ENCODE measurements at places on chromosomes 4 and X. TPM values are rescaled to one million over a fixed set of nuclear protein-coding genes. Genes with fewer than 3 reads are reported as not detected.

The CENPVL1 gene
- total RNA-seq: not detected

The TMEM154 gene
- 0.18 TPM for total RNA-seq

The GAGE12G gene
- not detected for total RNA-seq

The ATP1B4 gene
- not detected for total RNA-seq

The SOD3 gene
- total RNA-seq: 0.28 TPM

The FGF5 gene
- 18.6 TPM for total RNA-seq

The MAGEC1 gene
- not detected for total RNA-seq

The TEX28 gene
- total RNA-seq: not detected

The PDGFC gene
- 90.7 TPM for total RNA-seq

The FAM200B gene
- total RNA-seq: 16.7 TPM

The TCEAL6 gene
- not detected for total RNA-seq

DNA sequence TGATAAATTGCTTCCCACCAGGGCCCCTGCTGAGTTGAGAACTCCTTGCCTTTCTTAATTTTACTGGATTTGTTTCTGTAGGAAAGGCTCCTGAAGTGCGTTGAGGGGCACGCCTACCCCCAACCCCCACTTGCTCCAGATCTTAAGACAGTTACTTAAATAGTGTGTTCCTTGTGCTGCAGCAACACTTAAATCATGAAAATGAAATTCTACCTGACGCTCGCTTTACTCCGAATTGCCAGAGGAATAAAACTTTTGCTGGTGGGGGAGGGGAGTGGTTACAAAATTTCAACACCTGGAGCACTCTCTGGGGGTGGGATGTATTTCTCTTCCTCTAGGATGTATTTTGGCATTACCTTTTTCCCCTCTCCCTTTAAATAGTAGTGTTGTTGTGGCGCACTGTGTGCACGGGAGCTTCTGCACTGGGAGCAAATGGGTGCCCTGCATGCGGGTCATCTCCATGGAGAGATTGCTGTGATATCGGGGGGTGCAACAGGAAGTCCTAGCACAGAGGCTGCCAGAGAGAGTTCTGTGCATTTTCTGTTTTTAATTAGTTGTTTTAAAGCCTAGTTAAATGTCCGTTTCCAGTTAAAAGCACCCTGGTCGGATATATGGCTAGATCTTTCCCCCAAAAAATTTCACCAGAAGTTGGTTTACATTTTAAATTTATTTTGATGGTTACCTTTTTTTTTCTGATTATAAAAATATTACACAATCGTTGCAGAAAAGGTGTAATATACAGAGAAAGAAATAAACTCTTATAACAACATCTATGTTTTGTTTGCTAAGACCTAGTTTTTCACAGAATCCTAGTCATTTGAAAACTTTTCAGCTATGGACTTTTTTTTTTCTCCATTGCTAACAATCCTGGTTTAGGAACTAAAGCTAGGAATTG is 207.7 kb downstream of the SOWAHB start:
- peak; percentile 24 for DNase-seq

GRCh38 chr4:120616-121015 is 3.7 kb upstream of the ZNF718 start:
- DNase-seq: no peak

DNA sequence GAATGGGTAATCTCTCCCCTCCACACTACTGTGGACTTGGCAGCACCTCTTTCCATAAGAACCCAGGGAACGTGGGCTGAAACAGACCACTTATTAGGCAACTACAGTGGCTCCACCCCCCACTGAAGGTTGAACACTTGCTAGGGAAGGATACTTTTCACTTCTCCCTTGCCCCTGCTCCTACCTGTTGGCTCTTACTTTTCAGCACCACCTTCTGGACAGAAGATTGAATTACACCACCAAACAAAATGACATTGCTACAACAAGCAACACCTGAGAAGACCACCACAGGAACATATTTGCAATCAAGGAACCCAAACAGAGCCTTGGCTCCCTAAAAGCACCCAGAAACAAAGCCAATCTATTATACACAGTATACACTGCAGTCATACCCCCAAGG is 132.1 kb upstream of the CXCL13 start:
- peak; percentile 4 for DNase-seq

DNA sequence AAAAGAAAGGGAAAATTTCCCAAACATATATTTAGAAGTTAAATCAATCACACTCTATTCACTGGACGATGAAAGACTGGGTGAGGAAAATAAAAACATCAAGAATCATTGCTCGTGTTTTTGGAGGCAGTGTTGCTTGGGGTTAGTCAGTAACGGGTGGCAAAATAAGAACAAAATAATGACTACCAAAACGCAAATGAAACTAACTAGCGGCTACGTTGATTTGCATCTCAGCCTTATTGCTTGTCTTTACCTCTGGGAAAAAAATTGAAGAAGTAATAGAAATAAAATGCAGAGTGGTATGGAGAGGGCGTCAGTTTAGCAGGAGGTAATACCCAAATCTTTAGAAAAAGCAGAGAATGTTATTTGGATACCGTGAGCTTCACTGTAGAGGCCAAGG is 86.4 kb upstream of the SORBS2 start:
- DNase-seq: no peak

DNA sequence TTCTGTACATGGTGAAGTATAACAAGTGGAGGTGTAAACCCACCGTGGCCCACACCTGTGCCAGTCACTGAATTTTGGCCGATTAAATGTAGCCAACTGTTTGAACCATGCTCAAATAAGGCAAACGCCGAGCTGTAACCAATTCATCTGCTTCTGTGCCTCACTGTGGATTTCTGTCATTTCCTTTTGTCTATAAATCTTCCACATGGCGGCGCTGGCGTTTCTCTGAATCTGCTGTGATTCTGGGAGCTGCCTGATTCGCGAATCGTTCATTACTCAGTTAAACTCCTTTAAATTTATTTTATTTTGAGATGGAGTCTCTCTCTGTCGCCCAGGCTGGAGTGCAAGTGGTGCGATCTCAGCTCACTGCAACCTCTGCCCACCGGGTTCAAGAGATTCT is 19.2 kb downstream of the SUPT20HL2 start:
- DNase-seq: no peak

DNA sequence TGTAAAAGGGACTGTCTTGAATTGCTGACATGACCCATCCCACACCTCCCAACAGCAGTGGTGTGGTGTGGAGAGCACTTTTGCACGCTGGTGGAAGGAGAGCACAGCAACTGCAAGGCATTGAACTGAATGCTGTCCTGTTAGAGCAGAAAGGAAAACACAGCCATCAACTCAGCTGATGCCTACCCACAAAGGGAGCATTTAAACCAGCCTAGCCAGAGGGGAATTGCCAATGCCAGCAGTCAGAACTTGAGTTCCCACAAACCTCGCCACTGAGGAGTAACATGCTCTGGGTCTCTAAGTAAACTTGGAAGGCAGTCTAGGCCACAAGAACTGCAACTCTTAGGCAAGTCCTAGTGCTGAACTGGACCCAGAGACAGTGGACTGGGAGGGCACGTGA is 31.9 kb downstream of the MAGED4 start:
- no peak for DNase-seq

DNA sequence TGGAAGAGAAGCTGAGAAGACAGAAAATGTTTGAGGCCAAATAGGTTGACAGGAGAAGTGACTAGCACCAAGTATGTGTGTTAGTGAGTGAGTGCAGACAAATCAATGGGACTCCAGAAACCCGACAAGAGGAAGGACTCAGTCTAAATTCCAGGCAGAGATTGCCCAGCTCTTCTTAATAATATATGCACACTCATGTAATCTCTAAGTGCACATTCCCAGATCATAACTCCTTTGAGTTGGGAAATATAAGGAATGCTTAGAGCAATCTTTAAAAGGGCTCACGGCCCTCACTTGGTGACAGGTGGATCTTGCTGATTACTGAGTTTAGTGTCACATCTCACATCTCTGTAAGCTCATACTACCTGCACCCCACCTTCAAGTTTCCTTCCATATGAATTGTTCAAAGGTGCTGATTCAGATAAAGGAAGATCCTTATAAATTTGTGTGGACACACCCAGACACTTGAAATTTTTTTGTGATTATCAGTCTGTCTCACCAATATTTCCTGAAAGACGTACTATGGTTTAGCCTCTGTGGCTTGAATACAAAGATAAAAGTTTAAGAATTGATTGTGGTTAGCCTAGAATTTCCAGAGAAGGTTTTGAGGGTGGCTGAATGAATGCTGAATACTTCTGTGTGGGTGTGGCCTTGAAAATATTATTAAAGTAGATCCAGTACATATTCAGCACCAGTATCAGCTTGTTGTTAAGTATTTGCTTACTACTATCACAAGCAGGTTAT is 205.1 kb upstream of the UGT8 start:
- no peak for DNase-seq

DNA sequence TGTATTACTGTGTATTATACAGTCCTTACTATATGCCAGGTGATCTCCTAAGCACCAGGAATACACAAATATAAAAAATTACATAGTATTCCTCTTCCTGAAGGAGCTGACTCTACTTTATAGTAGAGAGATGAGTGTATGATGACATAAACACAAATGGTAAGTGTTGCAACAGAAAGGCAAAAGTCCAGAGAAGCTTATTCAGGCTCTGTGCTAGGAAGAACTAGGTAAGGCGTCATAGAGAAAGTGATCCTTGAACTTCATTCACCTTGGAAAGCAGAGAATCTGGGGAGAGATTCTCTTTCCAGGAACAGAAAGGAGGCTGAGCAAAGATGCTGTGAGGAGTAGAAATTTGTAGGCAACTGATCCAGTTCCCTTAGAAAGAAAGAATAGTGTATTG is 115.0 kb upstream of the KCNIP4 start:
- no peak for DNase-seq

DNA sequence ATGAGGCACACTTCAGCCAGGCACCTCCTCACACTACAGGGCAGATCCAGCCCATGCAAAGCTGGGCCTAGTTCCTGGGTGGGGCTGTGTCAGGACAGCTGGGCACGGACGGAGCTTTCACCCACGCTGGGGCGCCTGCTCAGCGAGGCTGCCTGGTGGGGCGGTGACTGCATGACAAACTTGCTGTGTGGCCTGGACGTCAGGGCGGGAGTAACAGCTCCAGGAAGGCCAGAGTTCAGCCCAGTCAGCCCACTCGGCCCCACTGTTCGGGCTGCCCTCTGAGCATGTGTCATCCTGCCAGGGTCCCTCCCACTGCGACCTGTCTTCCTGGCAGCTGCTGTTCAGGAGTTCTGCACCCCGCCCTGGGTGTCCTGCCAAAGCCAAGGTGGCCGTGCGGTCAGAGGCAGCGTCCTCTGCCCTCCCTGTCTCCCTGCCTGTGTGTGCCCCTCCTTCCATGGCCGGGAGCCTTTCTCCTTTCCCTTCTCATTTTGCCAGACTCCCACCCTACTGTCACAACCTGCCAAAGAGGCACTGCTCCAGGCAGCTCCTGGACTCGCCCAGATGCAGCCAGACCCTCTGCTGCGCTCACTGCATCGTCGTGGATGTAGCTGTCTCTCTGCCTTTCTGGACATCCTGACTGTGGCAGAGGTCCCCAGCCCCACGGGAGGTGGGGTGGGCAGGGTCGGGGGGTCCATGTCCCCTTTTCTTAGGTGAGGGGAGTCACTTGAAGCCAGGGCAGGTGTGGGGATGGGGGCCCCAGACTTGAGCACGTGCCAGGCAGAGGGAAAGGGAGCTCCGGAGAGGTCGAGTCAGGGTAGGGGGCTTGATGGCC is 33.0 kb upstream of the KIAA0232 start:
- DNase-seq: peak; percentile 33

GRCh38 chrX:128634754-128635153 is 582.6 kb upstream of the ACTRT1 start:
- DNase-seq: no peak

- peak; percentile 72 for DNase-seq
Observed at GRCh38 chrX:13428053-13428786, 108.4 kb upstream of the ATXN3L start.

DNA sequence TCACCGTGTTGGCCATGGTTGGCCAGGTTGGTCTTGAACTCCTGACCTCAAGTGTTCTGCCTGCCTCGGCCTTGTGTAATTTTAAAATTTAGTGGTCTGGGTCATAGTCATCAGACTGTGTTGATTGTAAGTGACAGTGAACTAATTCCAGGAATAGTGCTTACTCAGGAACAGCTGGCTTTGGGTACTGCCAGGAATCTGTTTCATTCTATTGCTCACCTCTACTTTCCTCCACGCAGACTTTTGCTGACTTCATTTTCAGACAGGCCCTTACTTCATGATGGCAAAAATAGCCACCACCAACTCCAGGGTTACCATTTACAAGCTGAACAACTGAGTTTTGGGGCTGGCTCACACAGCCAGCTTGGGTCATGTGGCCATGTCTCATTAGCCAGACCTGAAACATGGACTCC is 54.6 kb downstream of the FNIP2 start:
- peak; percentile 58 for DNase-seq

DNA sequence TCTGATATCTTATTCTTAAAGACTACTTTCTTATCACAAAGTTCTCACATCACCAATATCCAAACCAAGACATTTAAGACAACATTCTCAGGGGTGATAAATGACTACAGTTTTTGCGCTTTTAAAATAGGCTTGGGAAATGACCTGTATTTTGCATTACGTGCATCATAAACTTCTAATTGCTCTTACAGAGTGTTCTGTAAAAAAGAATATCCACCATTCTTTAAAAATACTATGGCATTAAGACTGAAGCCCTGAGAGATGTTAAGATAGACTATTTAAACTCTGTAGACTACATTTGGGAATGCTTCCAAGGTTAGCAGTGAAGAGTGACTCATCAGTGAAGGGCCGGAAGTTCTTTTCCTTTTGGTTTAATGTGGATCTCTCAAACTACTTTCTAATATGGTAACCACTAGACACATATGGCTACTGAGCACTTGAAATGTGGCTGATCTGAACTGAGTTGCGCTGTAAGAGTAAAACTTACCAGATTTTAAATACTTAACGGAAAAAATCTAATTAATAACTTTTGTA is 518.8 kb upstream of the FTHL17 start:
- peak; percentile 72 for DNase-seq

- DNase-seq: peak; percentile 97
Observed at GRCh38 chr4:128354205-128354821, 66.7 kb upstream of the PGRMC2 start.

DNA sequence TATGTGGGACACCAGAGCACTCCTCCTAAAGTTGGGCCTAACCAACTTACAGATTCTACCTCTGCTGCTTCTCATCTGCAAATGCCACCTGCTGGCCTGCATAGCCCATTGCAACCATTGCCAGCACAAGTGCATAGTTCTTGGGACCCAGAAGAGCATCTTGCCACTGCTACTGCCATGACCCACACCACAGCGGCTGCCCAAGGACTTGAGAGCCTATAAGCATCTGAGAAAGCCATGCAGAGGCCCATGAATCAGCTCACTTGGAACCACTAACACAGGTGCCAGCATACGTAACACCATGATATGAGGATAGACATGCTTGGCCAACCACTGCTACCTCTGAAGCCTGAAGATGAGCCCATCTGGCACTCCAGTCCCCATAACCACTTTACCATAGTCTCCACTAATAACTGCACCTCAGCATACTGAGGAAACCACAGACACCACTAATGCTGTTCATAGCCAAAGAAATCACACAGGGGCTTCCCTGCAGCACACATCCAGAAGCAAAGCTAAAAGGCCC is 258.1 kb upstream of the AGTR2 start:
- no peak for DNase-seq

GRCh38 chr4:123833171-123833643 is 436.6 kb downstream of the SPRY1 start:
- peak; percentile 91 for DNase-seq

All from IMR-90 (cell line).